Choroid plexus epithelial cell (primary cell): ENCODE measurements at places on chromosomes 1 and 21.

DNA sequence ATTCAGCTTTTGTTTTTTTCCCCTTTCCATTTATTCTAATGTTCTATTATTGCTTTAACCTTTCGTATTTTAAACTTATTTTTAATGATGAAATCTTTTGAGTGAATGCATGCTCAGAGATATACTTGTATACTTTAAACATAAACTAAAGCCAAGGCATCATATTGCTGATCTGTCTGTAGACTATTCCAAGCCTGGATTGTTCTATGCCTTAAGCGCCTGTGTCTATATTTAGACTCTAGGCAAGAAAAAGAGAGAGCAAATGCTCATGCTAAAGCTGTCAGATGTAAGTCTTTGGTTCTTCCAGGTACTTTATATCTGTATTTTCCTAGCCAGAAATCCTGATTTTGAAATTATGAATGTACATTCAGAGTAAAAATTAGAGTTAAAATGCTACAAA is 14.4 kb downstream of the SH3GLB1 start:
- DNase-seq: no peak

DNA sequence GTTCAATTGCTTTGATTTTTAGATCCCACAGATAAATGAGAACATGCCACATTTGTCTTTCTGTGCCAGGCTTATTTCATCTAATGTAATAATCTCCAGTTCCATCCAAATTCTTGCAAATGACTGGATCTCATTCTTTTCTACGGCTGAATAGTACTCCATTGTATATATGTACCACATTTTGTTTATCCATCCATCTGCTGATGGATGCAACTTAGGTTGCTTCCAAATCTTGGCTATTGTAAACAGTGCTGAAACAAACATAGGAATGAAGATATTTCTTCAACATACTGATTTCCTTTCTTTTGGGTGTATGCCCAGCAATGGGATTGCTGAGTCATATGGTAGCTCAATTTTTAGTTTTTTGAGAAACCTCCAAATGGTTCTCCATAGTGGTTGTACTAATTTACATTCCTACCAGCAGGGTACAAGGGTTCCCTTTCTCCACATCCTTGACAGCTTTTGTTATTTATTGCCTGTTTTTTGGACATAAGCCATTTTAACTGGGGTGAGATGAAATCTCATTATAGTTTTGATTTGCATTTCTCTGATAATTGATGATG is 344.4 kb downstream of the KCTD3 start:
- peak; percentile 7 for DNase-seq

DNA sequence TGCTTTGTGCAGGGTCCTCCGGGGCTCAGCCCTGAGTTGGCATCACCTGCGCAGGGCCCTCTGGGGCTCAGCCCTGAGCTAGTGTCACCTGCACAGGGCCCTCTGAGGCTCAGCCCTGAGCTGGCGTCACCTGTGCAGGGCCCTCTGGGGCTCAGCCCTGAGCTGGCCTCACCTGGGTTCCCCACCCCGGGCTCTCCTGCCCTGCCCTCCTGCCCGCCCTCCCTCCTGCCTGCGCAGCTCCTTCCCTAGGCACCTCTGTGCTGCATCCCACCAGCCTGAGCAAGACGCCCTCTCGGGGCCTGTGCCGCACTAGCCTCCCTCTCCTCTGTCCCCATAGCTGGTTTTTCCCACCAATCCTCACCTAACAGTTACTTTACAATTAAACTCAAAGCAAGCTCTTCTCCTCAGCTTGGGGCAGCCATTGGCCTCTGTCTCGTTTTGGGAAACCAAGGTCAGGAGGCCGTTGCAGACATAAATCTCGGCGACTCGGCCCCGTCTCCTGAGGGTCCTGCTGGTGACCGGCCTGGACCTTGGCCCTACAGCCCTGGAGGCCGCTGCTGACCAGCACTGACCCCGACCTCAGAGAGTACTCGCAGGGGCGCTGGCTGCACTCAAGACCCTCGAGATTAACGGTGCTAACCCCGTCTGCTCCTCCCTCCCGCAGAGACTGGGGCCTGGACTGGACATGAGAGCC is 22.7 kb downstream of the COL6A1 start:
- no peak for DNase-seq

GRCh38 chr21:42969193-42969600 is 5.2 kb upstream of the PKNOX1 start:
- DNase-seq: no peak

- DNase-seq: no peak
These were observed 47.7 kb upstream of the RBM15 start for GRCh38 chr1:110291241-110292030.

GRCh38 chr1:47935856-47936255 is 61.3 kb downstream of the TRABD2B start:
- DNase-seq: no peak

GRCh38 chr1:60262701-60263100 is 189.1 kb upstream of the C1orf87 start:
- no peak for DNase-seq

- no peak for DNase-seq
These were observed 107.2 kb downstream of the C1orf21 start for GRCh38 chr1:184493987-184494388.

- peak; percentile 81 for DNase-seq
These were observed 145.1 kb upstream of the EDN2 start for GRCh38 chr1:41629571-41629970.

DNA sequence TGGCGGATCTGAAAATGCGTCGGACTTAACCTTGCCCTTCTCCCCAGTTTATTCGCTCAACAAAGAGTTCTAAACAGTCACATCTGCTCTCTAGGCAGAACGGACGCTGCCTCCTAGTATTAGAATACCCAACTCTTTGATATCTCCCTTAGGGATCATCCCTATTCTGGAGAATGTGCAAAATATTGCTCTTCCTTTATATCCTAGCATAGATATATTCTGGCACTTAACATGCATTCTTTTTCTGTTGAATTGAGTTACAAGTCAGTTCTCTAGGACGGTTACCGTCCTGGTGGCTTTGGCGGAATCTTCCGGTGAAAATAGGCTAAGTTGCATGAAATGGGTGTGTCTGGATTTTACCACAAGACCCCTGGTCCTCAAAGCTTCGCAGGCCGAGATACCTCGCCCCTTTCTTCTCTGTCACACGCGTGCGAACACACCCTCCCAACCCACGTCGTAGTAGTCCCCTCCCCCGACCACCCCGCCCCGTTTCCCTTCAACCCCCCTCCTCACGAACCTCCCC is 501 bp upstream of the DNAJC6 start:
- DNase-seq: no peak

GRCh38 chr1:38746402-38746935 is 113.1 kb downstream of the RRAGC start:
- DNase-seq: no peak

DNA sequence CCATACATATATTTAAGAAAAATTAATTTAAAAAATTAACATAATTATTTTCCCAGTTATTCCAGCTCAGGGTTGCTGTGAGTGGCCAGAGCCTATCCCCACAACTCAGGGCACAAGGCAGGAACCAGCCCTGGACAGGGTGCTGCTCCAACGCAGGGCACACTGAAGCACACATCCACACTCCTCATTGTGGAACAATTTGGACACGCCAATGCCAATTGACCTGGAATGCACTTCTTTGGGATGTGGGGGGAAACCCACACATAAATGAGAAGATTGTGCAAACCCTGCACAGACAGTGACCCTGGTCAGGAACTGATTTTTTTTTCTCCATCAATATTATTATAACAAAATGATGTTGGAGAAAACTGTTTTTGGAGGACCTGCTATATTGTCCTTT is 23.4 kb downstream of the SAMSN1 start:
- no peak for DNase-seq

GRCh38 chr1:47533793-47534328 is 96.0 kb downstream of the FOXD2 start:
- DNase-seq: no peak

- DNase-seq: no peak
These were observed 15.4 kb upstream of the CYYR1 start for GRCh38 chr21:26588446-26588845.

DNA sequence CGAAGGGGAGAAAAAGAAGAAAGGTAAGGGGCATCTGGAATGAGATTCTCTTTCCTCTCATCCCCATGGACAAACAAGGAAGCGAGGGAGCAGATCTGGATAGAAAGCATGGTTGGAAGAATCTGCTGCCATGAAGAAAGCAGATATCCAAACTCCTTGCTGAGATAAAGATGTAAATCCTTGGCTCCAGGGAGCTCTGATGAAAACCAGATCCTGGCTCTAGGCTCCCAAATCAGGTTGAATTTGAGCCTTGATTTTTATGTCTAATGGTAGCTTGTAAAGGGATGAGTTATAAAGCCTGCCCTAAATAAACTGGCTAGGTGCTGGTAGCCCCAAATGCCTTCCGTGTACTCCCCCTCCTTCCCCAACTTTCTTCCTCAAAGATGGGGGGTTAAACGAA is 64.1 kb upstream of the LAX1 start:
- no peak for DNase-seq

DNA sequence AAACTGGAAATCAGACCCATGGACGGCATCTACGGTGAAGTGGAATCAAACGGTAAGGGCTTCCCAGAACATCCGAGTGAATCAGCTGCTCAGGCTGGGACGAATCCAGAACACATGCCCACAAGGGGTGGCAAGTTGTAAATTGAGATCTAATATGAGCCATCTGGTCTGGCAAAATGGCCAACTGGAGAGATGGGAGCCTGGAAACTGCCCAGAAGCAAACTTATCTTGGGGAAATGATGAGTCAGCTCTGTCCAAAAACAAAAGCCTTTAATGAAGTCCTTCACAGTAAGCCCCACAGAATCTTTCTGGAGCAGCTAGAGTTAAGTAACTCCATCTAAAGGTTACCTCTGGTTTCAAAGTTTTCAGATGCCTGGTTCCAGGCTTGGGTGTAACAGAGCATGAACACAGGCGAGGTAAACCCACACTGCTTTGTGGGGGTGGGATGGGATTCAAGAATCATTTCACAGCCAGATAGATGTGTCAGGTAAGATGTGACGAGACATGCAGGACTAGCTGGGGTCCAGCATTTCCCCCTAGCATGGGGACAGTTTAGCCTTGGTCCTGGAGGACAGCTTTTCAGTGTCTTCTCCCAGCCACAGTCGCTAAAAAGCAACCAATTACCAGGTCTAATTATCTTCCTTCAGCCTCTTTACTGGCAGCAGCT is 10.5 kb upstream of the SRP9 start:
- DNase-seq: peak; percentile 90

- DNase-seq: no peak
These were observed 33.4 kb upstream of the IFFO2 start for GRCh38 chr1:18989896-18990295.

DNA sequence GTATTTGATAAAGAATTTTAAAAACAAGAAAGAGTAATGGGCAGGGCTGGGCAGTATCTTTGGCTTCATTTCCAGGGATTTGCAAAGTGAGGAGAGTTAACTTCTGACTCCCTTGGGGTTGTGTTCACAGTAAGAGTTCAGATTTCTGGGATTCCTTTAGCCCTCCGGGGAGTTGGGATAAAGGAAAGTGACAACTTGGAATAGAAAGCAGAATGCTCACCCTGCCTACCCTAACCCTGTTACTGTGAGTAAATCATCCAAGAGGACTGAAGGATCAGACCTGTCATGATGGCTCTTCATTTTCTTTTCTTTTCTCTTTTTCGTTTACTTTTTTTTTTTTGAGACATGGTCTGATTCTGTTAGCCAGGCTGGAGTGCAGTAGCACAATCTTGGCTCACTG is 76.1 kb downstream of the CACHD1 start:
- DNase-seq: no peak

DNA sequence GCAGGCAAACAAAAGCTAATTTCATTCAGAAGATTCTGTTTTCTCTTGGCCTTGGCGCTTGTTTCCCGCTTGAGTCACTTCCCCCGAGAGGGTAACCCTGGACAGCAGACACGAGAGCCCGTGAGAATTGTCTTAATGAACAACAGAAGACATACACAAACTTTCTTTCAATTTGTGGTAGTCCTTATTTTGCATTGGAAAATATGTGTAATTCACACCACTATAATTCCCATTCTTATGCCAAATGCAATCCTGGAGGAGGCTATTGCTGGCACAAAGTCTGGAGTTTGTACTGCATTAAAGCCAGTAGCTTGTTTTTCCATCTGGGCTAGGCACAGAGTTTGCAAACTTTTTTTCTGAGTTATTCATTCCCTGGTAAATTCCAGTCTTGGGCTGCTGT is 109.8 kb upstream of the IVNS1ABP start:
- peak; percentile 15 for DNase-seq

- DNase-seq: no peak
These were observed 78.0 kb downstream of the SYT6 start for GRCh38 chr1:114075546-114076242.

DNA sequence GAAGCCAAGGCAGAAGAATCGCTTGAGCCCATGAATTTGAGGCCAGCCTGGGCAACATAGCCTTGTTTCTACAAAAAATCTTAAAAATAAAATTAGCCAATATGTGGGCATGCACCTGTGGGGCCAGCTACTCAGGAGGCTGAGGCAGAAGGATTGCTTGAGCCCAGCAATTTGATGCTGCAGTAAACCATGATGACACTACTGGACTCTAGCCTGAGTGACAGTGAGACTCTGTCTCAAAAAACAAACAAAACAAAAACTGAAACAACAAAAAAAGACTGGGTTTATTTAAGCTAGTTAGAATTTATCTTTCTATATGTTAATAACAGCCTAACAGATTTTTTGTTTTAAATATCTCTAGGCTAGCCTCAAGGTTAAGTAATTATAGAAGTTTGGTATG is 57.4 kb downstream of the SLC35A3 start:
- DNase-seq: no peak

- DNase-seq: no peak
These were observed 37.0 kb downstream of the CAPN9 start for GRCh38 chr1:230784163-230784562.

DNA sequence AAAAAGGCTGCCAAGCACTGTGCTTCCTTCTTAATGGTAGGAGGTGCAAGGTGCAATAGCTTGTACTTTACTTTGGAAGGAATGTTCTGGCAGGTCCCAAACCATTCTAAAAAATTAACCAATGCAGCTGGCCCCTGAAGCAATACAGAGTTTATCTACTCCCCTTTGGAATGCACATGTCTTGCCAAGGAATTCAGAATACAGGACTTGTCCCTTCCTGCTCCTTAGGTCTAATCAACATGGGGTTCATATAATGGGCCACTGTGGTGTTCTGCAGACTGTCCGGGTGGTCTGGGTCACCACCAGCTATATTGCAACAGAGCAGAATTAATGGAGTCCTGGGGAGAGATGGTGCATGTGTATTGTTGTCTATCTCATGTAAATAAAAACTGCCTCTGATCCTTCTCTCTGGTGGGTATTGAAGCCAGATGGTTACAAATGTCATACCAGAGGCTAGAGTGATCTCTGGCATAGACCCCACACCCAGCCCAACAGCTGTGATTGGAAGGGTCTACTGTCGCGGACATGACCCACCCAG is 112.8 kb downstream of the RIPK4 start:
- DNase-seq: peak; percentile 77

DNA sequence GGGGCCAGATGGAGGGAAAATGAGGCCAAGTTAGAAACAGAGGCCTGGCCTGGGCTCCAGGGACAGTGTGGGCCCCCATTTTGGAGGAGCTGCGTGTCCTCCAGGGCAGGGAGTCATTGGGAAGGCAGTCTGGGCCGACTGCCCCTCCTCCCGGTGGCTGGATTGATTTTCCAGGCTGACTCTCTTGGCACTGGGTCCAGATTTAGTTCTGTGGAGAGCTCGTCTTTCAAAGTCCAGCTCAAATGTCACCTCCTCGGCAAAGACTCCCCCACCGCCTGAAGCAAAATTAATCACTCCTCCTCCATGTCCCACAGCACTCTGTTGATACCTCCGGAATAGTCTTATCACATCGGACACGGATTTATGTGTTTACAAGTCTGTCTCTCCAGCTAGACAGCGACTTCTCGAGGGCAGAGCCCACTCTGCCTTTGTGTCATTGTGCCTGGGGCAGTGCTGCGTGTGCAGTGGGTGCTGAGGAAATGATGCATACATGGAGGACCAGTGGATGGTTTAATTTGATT is 175.1 kb downstream of the CAMTA1 start:
- DNase-seq: peak; percentile 16
